ENCODE measurements at places on chromosomes 1 and 21. TPM values are rescaled to one million over a fixed set of nuclear protein-coding genes. Genes with fewer than 3 reads are reported as not detected.

DNA sequence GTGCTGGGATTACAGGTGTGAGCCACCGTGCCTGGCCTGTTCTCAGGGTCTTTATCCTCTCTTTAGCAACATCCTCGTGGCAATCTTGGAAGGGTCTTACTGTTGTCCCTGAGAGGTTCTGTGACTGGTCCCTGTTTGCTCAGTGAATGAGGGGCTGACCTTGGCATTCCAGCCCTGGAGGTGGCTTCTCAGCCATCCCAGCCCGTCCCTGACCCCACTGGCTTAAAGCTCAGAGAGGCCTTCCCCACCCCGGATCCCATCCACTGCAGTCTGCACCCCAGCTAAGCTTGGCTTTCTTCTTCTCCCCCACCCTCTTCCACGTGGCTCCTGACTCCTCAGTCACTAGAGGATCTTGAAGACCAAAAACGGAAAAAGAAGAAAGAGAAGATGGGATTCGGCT lies 88.3 kb upstream of the TMEM51 start:
- no peak overlapping the region for H3K4me3 ChIP-seq
- peaks cover 46% of the 10 kb centered on the region for H3K36me3 ChIP-seq
- DNase-seq, result no peak
- no peak overlapping the region for H3K27ac ChIP-seq
- H3K4me1 ChIP-seq, result peaks cover 2% of the 10 kb centered on the region

DNA sequence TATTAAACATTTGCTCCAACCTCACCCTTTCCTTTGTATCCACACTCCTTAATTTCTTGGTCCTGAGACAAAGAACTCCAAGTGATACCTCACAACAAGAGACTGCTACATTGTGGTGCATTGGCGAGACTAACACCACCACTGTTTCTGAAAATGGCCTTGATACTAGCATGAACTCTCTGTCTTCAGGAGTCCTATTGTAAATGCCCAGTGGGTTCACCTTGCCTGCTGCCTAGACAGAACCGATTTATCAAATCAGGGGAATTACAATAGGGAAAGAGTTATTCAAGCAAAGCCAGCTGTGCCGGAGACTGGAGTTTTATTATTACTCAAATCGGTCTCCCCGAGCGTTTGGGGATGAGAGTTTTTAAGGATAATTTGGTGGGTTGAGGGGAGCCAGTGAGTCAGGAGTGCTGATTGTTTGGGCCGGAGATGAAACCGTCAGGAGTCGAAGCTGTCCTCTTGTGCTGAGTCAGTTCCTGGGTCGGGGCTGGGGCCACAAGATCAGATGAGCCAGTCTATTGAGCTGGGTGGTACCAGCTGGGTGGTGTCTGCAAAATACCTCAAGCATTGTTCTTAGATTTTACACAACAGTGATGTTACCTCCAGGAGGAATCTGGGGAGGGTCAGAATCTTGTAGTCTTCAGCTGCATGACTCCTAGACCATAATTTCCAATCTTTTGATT lies 83.1 kb downstream of the DESI2 start:
- H3K36me3 ChIP-seq, result no peaks in the 10 kb centered on the region
- H3K27ac ChIP-seq, result no peak overlapping the region
- DNase-seq, result no peak
- H3K27me3 ChIP-seq, result no peaks in the 10 kb centered on the region
- no peaks in the 10 kb centered on the region for H3K4me1 ChIP-seq
- H3K4me3 ChIP-seq, result no peak overlapping the region

The CCDC30 gene
- not detected for total RNA-seq

The AMY2A gene
- not detected for total RNA-seq

The FAM76A gene
- 3.4 TPM for total RNA-seq

All from ascending aorta (tissue), 2 donors.